ENCODE measurements at places on chromosomes 16 and 17.
A peak's percentile ranks its signal among the peaks of the same experiment; 100 is the strongest.

DNA sequence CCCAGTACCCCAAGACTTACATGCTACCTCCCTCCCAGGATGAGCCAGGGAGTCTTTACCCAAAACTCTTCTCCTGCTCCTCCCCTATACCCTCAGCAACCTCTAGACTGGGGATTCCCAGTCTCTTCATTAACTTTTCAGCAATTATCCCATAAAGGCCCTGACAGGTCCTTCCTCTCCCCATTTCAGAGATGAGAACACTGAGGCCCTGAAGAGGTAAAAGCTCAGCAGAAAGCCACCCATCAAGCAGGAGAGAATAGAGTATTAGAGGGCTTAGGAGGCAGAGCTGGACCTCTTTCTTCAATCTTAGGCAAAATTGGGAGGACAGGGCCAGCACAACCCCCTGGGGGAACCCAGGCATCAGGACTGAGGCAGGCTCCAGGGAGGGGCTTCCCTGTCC, 5.9 kb upstream of the SP6 start:
- DNase-seq: no peak

GRCh38 chr17:74639704-74640151, 16.2 kb upstream of the CD300E start:
- DNase-seq: no peak

DNA sequence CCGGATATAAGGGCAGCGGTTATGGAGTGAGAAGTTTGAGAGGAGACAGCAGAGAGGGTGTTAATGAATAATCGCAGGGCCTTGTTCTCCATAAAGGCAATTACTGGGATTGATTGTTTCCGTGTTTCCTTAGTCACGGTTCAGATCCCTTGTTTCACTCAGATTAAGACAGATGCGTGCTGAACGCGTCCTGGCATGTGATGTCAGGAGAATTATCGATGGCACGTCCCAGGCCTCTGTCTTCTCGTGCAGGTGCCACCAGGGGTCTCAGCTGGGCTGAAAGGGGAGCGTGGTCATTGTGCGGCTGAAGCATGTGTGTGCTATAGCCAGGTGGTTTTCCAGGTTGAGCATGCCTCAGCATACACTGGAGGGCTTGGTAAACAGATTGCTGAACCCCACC, 142.4 kb upstream of the NOL11 start:
- DNase-seq: no peak

GRCh38 chr17:62671553-62671952, 44.1 kb downstream of the MRC2 start:
- peak; percentile 18 for DNase-seq

DNA sequence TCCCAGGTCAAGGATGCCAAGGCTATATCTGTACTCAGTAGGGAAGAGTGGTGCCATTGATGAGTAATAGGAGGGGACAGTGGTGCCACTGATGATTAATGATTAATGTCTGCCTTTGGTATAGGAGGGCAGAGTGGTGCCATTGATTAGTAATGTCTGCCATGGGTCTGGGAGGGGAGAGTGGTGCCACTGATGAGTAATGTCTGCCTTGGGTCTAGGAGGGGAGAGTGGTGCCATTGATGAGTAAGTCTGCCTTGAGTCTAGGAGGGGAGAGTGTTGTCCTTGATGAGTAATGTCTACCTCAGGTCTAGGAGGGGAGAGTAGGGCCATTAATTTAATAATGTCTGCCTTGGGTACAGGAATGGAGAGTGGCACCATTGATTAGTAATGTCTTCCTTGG, 507.8 kb upstream of the EEF2KMT start:
- DNase-seq: no peak

GRCh38 chr17:721540-721937, 6.9 kb upstream of the VPS53 start:
- DNase-seq: no peak

DNA sequence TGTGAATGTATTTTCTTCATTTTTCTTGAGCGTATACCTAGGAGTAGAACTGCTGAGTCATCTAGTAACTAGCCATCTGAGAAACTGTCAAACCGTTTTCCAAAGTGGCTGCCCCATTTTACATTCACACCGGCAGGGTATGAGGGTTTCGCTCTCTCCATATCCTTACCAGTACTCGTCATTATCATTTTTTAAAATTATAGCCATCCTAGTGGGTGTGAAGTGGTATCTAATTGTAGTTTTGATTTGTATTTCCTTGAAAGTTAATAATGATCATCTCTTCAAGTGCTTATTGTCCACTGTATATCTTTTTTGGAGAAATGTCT, 6.0 kb downstream of the RNF157 start:
- no peak for DNase-seq

GRCh38 chr17:60147553-60148223, 2.1 kb upstream of the CA4 start:
- no peak for DNase-seq
